ENCODE measurements at places on chromosomes 4 and X.

- no peak for DNase-seq
Observed at GRCh38 chr4:184434021-184434420, 40.3 kb downstream of the IRF2 start.

- DNase-seq: peak; percentile 60
Observed at GRCh38 chrX:39725928-39726619, 371.7 kb downstream of the BCOR start.

- DNase-seq: no peak
Observed at GRCh38 chr4:123278755-123279154, 117.8 kb upstream of the SPRY1 start.

DNA sequence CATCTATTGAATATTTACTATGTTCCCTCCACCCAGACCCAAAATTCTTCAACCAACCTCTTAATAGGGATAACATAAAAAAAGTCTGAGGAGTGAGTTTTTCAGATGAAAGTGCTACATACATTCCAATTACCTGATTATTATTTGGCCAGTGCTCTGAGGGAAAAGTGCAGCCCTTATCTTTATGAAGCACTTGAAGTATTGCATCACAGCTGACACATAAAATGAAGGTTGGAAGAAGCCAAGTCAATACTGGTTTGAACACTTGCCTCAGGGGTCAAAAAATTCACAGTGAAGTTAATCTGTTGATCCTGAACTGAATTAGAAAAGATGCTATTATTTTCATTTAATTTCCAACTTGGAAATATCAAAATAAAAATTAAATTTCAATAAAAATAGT lies 498.9 kb downstream of the INPP4B start:
- DNase-seq: no peak

DNA sequence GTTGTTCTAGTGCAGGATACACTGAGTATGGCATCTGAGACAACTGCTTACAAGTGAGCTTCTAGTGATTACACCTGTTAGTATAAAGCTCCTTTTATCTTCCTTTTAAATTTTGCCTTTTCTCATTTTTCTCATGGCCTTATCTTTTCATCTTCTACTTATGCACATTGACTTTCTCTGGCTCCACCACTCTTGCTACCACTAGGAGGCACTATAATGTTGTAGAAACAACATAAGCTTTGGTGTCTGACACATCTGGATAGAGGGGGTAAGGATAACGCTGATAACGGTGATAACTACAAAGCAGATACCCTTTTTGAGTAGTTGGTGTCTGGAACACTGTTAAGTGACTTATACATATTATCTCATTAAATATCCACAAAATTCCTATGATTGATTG lies 187.4 kb upstream of the TEX13C start:
- no peak for DNase-seq

- peak; percentile 1 for DNase-seq
Observed at GRCh38 chr4:92381616-92382015, 77.8 kb downstream of the GRID2 start.

- no peak for DNase-seq
Observed at GRCh38 chrX:46953137-46953527, 40.9 kb downstream of the JADE3 start.

DNA sequence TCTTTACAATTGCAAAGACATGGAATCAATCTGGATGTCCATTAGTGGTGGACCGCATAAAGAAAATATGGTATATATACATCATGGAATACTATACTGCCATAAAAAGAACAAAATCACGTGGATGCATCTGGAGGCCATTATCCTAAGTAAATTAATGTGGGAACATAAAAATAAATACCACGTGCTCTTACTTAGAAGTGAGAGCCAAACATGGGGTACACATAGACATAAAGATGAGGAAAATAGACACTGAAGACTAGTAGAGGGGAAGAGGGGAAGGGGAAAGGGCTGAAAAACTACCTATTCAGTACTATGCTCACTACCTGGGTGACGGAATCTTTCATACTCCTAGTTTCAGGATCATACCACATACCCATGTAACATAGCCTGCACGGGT lies 179.3 kb upstream of the TECRL start:
- DNase-seq: no peak

DNA sequence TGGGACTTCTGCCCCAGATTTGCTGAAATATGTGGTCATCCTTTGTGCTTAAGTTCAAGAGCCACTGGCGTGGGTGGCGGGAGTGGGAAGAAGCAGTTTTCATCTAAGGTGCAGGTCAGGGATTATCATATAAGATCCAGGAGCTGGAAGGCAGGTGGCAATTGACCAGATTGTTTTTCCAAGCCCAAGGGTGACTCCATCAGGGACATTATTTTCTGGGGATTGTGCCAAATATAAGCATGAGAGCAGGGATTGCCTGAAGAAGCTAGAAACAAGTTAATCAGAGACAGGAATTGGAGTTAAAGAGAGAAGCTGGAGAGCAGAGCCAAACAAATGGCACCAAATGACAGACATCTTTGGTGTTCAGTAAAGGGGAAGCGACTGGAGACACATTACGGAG lies 19.4 kb upstream of the SEL1L3 start:
- DNase-seq: no peak

Data from HTR-8/SVneo (cell line).